ENCODE measurements at places on chromosomes 1 and 21. TPM values are rescaled to one million over a fixed set of nuclear protein-coding genes. Genes with fewer than 3 reads are reported as not detected.

The TCEA3 gene
- total RNA-seq = 44.8 TPM

DNA sequence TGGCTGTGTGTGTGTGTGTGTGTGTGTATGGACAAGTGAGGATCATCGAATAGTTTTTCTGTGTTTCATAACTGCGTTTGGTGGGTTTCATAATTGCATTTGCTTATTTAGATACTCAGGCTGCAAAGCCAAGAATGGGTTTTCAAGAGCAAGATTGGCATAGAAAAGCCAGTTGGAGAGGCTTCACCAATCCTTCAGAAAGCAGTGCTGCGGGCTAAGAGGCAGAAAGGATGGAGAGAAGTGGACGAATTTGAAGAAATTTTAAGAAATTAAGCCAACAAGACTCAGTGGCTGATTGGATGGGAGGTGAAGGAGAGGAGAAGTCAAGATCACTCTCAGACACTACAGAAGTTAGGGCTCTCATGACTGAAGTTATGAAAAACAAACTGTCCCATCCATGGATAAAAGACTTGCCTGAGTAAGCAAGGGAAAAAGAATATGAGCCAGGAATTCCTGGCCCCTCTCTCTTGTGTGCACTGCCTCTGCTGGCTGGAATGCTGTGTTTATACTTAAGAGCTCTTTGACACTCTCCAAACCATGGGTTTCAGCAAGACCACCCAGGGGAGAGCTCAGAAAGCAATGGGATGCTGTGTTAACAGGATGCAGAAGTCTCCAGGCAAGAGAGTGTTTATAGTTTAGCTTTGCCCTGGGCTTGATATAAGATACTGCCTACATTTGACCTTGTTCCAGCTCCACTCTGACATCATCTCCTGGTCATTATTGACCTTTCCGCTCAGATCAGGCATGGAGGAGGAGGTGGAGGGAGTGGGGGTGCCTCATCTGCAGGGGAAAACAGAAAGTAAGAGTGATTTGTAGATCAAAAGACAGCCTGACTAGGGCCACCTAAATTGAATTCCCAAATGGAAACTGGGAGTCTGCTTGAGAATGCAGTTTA, 232.0 kb upstream of the PLXNA2 start:
- peak; percentile 60 for DNase-seq

GRCh38 chr1:19676438-19676922, 11.8 kb downstream of the HTR6 start:
- DNase-seq = peak; percentile 81

DNA sequence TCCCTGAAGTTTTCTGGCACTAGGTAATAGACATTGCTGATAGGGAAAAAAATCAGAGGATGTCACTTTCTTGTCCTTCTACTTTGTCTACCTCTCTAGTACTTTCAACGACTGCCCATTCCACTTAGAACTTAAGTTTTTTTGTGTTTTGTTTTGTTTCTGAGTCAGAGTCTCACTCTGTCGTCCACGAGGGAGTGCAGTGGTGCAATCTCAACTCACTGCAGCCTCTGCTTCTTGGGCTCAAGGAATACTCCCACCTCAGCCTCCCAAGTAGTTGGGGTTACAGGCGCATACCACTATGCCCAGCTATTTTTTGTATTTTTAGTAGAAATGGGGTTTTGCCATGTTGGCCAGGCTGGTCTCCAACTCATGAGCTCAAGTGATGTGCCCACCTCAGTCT, 79.2 kb downstream of the SGIP1 start:
- DNase-seq = no peak

DNA sequence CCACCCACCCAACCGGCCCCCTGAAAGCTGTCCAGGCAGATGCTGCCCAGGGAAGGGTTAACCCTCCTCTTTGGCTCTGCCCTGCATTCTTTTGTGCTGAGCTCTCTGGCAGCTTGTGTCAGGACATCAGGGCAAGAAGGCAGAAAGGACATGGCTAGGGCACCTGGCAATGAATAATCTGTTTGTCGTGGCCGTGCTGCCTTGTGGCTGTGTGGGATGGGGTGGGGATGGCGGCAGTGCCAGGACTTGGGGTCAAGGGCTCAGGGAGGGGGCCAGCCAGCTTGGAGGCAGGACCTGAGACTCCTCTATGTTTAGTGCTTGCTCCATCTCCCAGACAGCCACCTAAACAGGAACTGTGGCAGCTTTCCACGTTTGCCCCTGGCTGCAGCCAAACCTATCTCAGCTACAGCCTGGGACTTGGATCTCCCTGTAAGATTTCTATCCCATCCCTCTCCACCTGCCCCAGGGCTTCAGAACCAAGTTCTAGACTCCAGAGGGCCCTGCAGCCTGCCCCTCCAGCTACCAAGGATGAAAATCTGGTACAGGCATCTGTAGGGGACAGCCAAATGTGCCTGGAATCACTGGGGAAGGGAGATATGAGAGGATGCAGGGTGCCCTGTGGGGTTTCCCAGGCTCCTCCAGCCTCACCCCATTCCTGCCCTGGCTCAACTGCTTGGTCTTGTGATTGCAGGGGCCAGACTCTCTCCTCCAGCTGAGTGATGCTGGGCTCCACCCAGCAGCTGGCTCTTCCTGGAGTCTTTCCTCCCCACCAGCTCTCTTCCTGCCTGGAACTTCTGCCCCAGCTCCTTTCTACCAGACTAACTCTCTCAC, 9.6 kb upstream of the GPR37L1 start:
- peak; percentile 73 for DNase-seq
